ENCODE measurements at places on chromosomes 6 and 20.
A peak's percentile ranks its signal among the peaks of the same experiment; 100 is the strongest.

DNA sequence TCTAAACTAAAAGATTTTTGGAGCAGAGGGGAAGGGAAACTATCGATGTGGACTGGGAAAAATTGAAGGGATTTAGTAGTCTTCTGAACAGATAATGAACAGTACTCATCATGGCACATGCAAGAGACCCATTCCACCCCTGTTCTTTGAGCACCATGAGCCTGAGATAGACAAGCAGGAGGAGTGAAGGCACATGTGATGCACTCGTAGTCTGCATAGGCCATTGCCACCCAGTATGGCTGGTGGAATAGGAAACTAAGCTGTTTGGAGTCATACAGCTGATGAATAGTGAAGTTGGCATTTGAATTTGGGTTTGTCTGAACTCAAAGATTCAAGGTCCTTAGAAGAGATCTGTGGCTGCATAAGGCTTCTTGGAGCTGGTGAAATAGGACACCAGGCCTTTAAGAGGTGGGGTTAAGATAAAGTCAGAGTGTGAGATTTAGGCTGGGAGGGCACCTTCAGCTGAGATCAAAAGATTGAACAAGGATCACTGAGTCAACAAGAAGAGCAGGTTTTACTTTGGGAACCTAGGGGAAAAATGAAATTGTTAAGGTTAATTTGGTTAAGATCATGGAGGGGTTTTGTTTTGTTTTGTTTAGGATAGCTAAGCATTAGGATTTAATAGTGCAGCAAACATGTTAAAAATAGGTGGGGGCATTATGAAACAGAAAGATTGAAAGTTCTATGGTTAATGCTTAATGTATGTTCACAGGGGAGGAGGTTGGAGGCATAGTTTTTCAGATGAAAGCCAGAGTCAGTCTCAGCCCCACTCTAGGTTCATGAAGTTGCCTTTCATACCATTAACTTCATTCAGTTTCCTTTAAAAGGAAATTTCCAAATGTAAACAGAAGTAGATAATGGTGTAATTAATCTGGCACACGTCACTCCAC lies 148.8 kb downstream of the ARID1B start:
- no peak for DNase-seq

GRCh38 chr20:57256908-57257307 lies 9.5 kb downstream of the BMP7 start:
- DNase-seq, result no peak

- peak; percentile 51 for DNase-seq
Observed at GRCh38 chr20:22559711-22560318, 24.6 kb downstream of the FOXA2 start.

DNA sequence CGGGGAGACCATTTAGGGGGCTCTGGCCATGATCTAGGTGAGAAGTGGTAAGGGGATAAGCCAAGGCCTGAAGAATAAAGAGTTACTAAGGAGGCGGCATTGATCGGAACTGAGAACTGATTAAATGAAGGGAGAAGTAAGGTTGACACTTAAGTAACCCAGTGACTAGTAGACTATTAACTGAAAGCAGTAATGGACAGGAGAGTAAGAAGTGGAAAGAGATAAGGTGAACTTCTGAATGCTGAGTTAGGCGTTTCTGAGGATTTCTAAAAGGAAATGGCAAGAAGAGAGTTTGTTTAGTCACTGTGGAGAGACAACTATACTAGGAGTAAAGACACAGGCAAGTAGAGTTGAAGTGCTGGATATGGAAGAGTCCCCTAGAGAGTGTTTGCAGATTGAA lies 1.9 kb downstream of the ABCF1 start:
- DNase-seq, result no peak

DNA sequence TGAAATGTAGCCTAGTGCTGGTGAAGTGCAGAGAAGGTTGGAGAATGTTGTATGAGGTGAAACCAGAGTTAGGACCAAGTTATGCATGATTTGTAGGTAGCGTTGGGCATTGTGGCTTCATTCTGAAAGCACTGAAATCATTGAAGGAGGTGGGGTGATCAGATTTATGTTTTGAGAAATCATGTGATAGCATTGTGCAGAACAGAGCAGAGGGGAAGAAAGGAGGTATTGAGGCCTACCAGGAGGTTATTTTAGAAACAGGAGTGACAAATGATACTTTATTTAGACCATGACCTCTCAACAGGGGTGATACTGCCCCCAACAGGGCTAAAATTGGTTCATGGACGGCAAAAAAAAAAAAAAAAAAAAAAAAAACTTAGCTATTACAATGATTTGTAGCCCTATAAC lies 15.6 kb upstream of the HMGN3 start:
- DNase-seq, result no peak

GRCh38 chr20:49405062-49405683 lies 77.3 kb downstream of the KCNB1 start:
- DNase-seq, result no peak

GRCh38 chr20:63367446-63368055 lies 6.4 kb upstream of the CHRNA4 start:
- DNase-seq, result peak; percentile 71

- no peak for DNase-seq
Observed at GRCh38 chr20:9353916-9354276, 160.5 kb upstream of the LAMP5 start.

DNA sequence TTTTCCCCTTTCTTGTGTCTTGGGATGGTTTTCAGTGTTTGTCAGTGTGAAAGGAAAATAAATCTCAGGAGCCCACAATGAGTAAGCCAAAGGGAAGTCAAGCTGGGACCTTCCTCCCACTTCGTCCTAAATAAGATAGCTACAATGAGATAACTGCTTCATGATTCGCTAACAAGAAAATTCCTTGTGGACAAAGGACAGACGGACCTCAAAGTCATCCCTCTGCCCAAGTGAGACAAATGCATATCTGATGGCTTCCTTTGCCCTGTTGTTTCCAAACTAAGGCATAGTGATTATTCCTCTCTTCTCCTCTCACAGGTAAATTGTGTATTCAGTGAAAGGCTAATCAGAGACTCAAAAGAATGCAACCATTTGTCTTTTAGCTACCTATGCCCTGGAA lies 26.1 kb upstream of the ADTRP start:
- no peak for DNase-seq

GRCh38 chr6:50846852-50847155 lies 28.1 kb downstream of the TFAP2B start:
- DNase-seq, result peak; percentile 56

GRCh38 chr6:106077170-106077569 lies 9.0 kb upstream of the PRDM1 start:
- no peak for DNase-seq

DNA sequence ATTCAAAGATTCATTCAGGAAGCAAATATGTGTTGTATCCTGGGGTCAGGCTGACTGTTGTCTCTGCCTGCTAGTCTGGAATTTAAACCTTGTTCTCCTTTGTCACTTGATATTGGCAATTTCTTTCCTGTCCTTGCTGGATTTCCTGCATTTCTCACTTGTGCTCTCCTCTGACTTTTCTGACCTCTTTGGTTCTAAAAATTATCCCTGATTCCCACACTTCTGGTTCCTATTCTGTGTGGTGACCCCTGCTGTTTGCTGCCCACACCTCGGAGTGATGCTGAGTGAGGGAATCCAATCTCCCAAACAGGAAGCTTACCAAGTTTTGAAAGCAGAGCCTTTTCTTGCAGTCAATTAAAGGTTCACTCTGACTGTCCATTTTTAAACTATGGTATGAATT lies 345.3 kb downstream of the CDKAL1 start:
- no peak for DNase-seq

DNA sequence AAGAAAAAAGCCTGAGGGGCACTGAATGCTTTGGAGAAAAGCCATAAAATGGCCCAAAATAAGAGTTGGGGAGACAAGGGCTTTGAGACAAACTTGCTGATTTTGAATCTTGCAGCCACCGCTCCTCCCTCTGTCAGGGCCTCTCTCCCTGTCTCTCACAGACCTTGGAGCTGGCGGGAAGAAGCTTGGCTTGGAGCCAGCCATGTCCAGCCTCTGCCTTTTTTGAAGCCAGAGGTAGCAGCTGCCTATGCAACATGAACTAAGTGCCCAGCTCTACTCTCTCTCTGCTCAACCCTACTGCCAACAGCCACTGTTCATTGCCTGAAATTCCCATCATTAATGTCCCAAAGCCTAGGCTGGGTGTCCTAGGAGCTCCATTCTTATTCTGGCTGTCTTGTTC lies 63.7 kb upstream of the CTNNBL1 start:
- DNase-seq, result peak; percentile 34

DNA sequence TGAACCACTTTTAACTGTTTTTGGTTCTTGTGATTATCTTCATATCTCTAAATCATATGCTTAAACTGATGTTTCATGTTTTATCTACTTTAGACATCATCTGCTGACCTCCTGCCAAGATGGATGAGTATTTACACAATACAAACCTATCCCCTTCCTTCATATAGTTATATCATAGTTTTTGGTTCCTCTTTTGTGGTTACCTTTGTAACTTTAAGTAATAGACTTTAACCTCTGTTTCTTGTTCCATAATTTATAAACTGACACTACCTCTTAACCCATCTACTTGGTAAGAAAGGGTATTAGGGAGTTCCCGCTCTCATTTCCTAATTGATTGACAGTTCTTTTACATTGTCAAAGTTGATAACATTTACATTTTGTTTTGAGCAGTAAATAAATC lies 11.9 kb downstream of the PCMT1 start:
- no peak for DNase-seq

DNA sequence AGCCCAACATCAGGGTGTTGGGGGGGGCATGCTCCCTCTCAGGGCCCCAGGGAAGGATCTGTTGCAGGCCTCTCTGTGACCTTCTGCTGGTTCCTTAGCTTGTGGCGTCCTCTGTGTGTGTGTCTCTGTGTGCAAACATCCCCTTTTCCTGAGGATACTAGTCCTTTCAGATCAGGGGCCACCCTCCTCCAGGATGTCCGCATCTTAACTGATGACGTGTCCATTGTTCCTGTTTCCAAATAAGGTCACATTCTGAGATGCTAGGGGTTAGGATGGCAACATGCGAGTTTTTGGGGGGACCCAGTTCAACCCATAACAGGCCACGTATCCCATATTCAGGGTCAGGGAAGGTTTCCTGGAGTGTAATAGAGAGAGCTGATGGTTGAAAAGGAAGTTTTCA lies 40.9 kb downstream of the GMPR start:
- no peak for DNase-seq

DNA sequence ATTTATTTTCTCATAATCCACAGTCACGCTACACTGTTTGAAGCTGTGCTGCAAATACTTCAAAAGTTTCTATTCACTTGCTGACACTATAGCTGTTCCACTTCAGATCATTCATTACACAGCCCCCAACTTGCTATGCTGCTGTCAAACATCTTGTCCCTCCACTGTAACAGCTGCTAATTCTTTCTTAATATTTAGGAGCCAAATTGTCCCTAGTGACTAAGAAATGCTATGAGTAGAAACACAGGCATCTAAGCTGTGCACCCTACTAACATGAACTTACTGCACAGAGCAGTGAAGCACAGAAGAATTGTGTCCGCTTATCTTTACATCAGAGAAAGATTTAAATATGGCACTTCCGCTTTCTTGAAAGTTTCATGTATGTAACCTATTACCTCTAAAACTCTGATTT lies 91.3 kb downstream of the PDE10A start:
- DNase-seq, result no peak

DNA sequence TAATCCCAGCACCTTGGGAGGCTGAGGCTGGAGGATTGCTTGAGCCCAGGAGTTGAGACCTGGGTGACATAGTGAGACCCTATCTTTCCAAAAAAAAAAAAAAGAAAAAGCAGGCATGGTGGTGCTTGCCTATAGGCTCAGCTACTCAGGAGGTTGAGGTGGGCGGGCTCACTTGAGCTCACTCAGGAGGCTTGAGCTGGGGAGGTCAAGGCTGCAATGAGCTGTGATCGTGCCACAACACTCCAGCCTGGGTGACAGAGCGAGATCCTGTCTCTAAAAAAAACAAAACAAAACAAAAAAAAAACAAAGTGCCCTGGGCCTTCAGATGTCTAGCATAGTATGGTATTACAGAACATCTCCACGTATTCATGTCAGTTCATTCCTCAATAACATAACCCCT lies 42.9 kb downstream of the ZFAND3 start:
- no peak for DNase-seq

DNA sequence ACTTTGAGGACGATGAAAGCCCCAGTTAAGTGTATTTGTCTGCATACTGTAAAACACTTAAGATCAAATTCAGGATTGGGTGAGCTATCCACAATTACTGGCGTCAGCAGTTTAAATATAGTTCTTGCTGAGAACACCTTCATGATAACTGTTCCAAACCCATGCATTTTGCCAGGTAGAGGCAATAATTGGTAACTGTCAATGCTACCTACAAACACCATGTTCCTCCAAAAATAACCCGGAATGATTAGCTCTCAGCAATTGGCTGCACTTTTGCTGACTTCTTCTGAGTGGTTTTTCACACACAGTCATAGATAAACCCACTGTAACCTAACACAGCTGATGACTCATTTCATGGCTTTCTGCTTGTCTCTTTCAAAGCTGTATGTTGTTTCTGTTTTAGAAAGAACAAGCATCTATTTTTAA lies 1358.6 kb upstream of the GJE1 start:
- no peak for DNase-seq

- DNase-seq, result no peak
Observed at GRCh38 chr20:23744817-23745216, 5.9 kb downstream of the CST1 start.

GRCh38 chr20:1377984-1378734 lies 14.7 kb downstream of the FKBP1A start:
- DNase-seq, result no peak

DNA sequence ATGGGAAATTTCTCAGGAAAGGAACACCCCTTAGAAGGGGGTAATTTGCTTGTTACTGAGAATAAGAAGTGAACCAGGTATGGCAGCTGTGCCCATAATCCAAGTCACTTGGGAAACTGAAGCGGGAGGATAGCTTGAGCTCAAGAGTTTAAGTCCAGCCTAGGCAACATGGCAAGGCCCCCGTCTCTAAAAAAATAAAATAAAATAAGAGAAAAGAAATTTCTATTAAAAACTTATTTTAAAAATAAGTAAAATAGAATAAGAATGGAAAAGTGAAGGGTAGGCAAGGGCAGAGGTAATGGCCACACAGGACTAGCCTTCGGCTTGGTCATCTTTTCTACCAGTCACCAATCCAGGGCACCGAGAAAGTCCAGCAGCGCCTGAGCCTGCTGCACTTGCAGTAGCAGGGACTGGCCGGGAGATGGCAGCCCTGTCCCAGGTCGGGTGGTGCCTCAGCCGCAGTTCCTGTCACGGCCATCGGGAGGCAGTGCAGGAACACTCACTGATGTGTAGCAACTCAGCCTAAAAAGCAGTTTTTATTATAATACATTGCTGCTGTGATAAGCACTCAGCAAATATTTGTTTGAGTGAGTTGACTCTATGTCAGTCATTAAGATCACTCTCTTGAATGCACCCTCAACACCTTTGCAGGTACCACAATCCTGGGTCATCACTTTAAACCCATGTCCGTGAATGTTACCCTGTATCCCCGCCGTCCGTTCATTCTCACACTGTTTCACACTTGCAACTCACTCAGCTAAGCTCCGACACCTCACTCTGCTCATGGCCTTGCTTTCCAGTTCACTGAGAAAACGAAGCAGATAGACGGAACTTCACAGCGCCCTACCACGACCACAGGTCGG lies 23.2 kb upstream of the GCM1 start:
- peak; percentile 89 for DNase-seq
